Activated naive CD4-positive, alpha-beta T cell treated with anti-CD3 and anti-CD28 coated beads, Interleukin-2, amount 10 ng/mL, durations not matched to agents 7 days and 5 days (primary cell): ENCODE measurements at places on chromosomes 1 and 21.

GRCh38 chr1:159938905-159939677 lies 6.3 kb downstream of the IGSF9 start:
- no peaks in the 10 kb centered on the region for H3K36me3 ChIP-seq
- H3K4me3 ChIP-seq, result no peak overlapping the region
- DNase-seq, result no peak
- H3K27ac ChIP-seq, result no peak overlapping the region

DNA sequence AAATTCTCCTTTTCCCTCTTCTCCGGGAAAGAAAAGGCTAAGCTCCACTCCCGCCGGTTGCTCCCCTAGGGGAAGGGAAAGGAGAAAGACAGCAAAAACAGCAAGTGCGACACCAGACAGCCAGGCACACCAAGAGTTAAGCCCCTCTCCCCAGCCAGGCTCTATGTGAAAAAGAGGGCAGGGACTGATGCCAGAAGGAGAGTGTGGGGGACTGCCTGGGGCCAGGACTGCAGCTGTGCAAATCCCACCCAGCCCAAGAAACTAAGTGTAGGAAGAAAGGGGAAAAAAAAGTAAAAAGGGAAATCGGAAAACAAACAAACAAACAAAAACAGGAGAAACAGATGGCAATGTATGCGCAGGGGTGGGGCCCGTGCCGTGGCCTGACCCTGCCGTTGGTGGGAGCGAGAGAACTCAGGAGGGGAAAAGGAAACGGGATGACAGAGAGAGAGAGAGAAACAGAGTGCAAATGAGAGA lies 27.7 kb upstream of the FMO1 start:
- no peaks in the 10 kb centered on the region for H3K36me3 ChIP-seq
- H3K27ac ChIP-seq, result no peak overlapping the region
- no peak for DNase-seq
- H3K4me3 ChIP-seq, result no peak overlapping the region
- H3K27me3 ChIP-seq, result no peaks in the 10 kb centered on the region
- H3K4me1 ChIP-seq, result peaks cover 2% of the 10 kb centered on the region

GRCh38 chr1:39544327-39544726 lies 32.3 kb downstream of the PABPC4 start:
- H3K27me3 ChIP-seq, result no peaks in the 10 kb centered on the region
- H3K36me3 ChIP-seq, result peaks cover 22% of the 10 kb centered on the region
- H3K27ac ChIP-seq, result no peak overlapping the region
- DNase-seq, result no peak
- no peak overlapping the region for H3K4me3 ChIP-seq

DNA sequence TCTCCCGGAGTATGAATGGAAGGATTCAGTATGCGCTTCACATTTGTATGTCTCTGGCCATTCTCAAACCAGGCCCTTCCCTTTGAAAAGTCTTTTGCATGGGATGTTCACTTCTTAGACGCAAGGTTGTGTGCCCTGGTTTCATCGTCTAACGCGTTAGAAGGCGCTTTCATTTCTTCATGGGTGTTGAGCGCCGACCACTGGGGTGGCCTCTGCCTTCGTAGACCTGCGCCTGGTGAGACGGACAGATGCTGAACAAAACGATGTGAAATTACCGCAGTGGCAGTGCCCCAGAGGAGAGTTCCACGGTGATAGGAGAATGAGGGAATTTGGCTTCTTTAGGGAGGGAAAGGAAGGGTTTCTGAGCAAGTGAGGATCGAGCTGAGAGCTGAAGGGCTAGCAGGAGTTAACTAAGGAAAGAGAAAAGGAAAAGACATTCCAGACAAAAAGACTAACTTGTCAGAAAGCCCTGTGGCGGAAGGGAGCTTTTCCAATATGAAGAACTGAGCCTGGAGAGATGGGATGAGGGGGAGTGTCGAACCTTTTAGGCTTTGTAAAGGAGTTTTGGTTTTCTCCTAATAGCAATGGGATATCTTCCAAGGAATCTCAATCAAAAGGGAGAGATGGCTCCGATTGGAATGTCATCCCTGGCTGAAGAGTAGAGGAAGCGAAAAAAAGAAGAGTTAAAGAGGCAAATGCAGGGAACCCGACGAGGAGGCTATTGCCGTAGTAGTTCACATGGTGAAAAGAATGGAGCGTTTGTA lies 951 bp downstream of the GGPS1 start:
- H3K27ac ChIP-seq, result no peak overlapping the region
- H3K4me1 ChIP-seq, result peaks cover 20% of the 10 kb centered on the region
- H3K4me3 ChIP-seq, result no peak overlapping the region
- no peaks in the 10 kb centered on the region for H3K27me3 ChIP-seq
- peaks cover 26% of the 10 kb centered on the region for H3K36me3 ChIP-seq
